ENCODE measurements at places on chromosomes 2 and 18.

DNA sequence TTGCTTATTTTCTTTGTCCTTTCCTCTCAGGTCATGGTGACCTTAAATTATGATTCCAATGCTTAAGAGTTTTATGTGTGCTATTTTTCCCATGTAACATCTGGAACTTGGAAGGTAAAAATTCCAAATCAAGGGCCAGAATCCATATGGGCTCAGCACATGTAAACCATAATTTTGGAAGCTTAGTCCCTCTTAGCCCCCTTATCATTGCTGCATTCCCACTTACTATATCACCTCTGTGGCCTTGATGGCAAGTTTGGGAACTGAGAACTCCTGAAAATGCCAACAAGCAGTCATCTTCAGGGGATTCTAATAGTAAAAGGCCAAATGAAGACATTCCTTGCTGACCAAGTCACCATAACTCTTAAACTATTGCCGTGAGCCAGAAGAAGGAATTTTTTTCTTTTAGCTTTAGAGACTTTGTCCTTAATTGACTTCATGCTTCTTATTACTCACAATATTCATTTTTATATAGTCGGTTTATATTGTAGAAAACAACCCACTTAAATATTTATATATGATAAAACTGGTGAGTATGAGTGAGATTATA is 251.4 kb downstream of the SLC8A1 start:
- no peak for DNase-seq

- DNase-seq: no peak
Measured at GRCh38 chr2:116911540-116911939, 903.0 kb upstream of the DDX18 start.

DNA sequence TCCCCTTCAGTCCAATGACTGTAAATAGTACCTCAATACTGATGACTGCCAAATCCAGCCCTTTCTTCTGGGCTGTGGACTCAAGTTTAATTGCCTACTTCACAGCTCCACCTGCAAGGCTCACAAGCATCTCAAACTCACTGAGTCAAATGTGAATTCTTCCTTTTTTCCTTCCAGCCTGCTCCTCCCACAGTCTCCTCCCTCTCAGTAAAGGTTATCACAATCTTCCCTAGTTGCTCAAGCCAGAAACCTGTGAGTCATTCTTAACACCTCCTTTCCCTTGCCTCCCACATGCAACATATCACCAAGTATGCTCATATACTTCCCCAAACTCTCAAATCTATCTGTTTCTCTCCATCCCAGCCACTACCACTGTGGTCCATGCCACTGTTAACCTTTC is 3.7 kb upstream of the MFSD6 start:
- DNase-seq: no peak

DNA sequence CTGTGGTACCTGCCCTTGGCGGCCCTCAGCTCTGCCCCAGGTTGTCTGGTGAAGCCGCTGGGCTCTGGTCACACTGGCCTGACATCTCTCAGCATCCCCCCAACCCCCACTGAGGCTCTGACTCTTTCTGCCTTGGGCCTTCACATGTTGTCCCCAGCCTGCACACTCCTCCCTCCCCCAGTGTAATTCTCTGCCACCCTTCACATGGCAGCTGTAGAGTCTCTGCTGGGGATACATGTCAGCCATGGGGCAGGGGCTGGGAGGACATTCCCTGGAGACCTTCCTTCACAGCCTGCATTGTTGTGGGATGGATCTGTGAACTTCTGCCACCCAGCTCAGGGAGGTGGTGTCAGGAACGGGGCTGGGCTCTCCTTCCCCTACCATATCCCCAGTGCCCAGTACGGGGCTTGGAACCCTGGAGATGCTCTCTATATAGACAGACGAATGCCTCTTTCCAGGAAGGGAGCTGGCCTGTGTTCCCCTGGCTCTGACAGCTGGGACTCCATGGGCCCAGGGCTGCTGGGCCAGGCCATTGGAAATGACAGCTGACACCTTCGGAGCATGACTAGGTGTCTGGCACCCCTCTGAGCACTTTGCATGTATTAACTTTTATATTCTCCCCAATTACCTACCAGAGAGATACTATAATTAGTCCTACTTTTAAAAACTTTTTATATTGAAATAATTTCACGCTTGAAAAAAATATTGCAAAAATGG is 151.5 kb downstream of the INHBB start:
- DNase-seq: no peak
